Glomerular endothelial cell (primary cell): ENCODE measurements at places on chromosomes 4 and X. TPM values are rescaled to one million over a fixed set of nuclear protein-coding genes. Genes with fewer than 3 reads are reported as not detected.

ZFP42 gene
- total RNA-seq: 0.63 and 0.93 TPM in 2 replicates

FAM47A gene
- not detected in 2 replicates for total RNA-seq

STATH gene
- total RNA-seq: not detected in 2 replicates

MUC7 gene
- not detected in 2 replicates for total RNA-seq

RENBP gene
- 19.0 and 23.7 TPM in 2 replicates for total RNA-seq

CENPE gene
- total RNA-seq: 3.9 and 8.1 TPM in 2 replicates

CFI gene
- total RNA-seq: 45.9 and 61.9 TPM in 2 replicates

RBM41 gene
- total RNA-seq: 5.4 and 10.4 TPM in 2 replicates

NWD2 gene
- total RNA-seq: not detected in 2 replicates
